NCI-H1436 treated with DMSO at 0.1 percent for 48 hours (cell line): ENCODE measurements at places on chromosomes 1 and 21.

- DNase-seq: no peak
Measured at GRCh38 chr1:76198452-76198851, 123.9 kb downstream of the ST6GALNAC3 start.

DNA sequence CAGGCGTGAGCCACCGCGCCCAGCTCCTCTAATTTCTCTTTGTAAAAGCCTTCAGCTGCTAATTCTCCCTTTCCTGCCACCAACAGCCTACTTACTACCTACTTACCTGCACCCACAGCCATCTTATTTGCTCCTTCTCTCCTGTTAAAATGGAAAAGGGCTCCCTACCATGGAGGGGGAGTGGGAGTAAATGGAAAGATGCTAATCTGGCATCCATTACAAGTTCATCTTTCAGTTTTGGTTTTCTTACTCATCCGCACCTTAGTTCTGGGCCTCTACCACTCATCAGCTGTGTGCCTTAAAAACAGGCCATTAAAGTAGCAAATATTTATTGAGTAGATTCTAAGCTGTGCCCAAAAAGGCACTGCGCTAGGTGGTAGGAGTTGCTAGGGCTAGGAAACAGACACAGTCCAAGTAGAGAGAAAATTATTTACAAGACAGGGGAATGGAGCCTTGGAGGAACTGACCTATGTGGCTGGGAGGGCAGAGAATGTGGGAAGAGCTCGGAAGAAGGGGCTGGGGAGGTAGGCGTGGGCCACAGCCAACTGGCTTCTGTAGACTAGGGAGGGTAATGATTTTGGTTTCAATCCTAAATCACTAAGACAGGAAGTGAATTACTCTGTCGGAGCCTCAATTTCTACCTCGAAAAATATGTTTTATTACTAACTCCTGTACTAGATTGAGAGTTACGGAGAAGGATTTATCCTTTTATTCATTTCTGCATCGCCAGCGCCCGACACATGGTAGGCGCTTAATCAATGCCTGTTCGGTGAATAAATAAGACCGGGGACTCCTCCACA lies 685 bp upstream of the DDI2 start:
- no peak for DNase-seq

DNA sequence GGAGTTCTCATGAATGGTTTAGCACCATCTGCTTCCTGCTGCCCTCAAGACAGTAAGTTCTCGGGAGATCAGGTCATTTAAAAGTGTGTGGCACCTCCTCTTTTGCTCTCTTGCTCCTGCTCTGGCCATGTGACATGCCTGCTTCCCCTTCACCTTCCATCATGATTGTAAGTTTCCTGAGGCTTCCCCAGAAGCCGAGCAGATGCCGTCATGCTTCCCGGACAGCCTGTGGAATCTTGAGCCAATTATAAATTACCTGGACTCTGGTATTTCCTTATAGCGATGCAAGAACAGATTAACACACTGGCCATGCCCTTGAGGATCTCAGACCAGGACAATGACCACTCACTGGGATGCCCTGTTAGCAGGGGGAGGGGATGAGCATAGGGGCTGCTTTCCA lies 212.3 kb downstream of the MATN1 start:
- DNase-seq: no peak

DNA sequence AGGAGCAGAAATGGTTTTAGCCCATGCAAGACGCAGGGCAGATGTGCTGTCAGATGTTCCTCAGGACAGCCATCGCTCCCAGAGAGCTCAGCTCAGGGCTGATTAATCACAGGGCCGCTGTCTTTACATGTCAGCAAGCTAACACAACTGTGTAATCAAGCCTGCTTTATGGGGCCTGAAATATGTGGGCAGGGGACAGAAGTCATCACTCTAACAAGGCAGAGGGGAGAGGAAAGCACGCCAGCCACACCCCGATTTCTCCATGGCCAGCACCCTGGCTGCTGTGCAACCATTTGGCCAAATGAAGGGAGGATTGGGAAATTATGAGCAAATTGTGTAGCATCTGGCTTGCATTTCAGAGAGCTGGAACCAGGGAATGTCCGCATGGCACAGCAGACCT lies 368.8 kb downstream of the NPHP4 start:
- DNase-seq: no peak

DNA sequence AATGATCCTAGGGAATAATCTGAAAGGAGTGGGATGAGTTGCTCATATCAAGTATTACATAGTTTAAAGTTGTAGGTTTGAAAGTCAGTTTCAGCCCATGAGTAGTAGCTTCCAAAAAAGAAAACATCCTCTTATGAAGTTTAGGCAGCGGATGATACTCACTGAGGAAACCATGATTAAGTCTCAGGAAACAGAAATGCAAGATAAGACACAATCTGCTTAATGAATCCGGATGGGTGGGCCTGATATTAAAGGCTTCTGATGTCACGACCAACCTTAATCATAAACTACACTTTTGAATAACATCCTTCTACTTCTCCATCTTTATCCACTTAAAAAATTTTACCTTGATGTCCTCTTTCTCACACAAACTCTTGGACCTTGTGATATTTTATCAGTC lies 61.8 kb downstream of the S1PR1 start:
- DNase-seq: no peak

- DNase-seq: no peak
Measured at GRCh38 chr1:12438349-12438924, 179.6 kb downstream of the DHRS3 start.

GRCh38 chr1:210260096-210260495 lies 27.5 kb downstream of the SERTAD4 start:
- DNase-seq: no peak

DNA sequence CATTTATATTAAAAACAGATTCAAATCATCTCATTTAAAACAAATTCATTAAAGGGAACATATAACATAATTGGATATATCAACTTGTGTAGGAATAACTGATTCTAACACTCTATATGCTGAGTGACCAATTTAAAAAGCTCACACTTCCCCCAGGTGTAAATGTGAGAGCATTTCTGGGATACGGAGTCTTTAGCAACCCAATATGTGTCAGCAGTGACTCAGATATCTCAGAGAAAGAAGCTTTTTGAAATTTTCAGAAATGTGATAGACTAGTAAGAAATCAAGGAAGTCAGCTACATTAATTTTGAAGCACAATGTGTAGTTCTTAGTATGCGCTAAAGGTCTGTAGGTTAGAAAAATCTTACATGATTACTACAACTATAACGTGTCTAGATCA lies 87.9 kb upstream of the SERTAD4 start:
- no peak for DNase-seq

- no peak for DNase-seq
Measured at GRCh38 chr1:215081661-215082531, 641 bp upstream of the KCNK2 start.

- DNase-seq: no peak
Measured at GRCh38 chr1:46569884-46570725, 18.7 kb upstream of the KNCN start.

DNA sequence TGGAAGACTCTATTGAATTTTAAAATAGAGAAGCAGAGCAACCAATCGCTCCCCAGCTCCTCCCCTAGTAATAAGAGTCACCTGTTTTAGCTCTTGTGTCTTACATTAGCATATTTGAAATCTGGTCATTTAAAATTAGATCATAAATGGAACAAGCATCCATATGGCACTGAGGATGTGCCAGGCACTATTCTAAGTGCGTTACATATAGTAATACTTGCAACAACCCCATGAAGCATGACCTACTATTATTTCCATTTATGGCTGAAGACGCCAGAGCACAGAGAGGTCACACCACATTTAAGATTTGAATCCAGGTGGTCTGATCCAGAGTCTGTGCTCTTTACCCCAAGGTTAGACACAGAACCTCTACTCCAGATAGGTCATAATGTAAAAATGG lies 82.0 kb upstream of the HIVEP3 start:
- DNase-seq: no peak

DNA sequence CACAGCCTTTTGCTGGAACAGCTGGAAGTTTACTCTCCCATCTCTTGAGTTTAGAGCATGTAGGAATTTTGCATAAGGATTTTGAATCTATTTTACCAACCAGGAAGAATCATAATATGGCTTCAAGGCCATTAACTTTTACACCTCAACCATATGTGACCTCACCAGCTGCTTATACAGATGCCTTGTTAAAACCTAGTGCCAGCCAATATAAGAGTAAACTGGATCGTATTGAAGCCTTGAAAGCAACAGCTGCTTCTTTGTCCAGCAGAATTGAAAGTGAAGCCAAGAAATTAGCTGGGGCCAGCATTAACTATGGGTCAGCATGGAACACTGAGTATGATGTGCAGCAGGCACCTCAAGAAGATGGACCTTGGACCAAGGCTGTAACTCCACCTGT lies 65.4 kb downstream of the CEP350 start:
- DNase-seq: no peak

DNA sequence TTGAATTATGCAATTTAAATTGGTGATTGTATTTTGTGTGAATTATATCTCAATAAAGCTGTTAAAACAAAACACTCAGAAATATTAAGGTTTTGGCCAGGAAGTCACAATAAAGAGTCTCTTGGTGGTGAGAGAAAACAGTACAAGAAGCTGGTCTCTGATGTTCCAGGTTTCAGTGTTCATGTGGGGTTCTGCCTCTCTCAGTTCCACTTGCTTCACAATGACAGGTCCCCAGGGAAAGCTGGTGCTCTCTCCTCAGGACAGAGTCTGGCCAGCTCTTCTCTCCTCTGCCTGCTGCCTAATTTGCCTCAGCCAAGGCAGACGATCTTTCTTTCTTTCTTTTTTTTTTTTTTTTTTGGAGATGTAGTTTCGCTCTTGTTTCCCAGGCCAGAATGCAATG lies 342.9 kb upstream of the PLXNA2 start:
- no peak for DNase-seq

GRCh38 chr1:177174921-177175634 lies 4.3 kb downstream of the BRINP2 start:
- DNase-seq: no peak

DNA sequence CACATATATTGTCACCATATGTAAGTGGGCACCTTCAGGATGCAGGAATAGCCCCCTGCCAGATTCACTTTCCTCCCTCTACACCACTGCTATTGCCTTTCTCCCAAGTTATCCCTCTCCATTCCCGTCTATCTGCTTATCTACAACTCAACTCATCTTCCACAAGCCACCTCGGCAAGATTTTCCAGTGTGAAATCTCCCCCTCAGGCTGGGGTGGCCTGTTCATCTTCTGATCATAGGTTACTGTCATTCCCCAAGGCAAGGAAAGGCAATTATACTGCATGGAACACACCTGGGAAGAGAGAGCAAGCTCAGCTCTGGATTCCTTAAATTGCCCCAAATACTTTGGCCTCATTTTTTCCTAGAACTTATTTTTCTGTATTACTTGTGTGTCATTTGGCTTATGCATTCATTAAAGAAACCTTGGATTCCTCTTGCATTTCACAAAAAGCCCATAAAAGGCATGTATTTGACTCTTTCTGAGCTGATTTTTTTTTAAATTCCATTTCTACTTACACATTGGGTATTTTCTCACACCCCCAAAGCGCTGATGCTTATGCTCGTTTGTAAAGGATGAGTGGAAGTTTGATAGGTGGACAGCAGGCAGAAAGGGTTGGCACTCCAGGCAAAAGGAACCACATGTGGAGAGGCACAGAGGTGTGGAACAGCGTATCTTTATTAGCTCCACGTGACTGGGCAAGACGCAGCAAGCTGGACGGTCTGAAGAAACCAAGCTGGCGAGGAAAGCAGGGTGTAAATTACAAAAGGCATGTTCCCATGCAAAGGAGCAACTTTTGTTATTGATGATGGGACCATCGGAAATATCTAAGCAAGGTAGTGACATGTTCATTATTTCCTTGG lies 169.7 kb upstream of the RAB4A start:
- DNase-seq: no peak

DNA sequence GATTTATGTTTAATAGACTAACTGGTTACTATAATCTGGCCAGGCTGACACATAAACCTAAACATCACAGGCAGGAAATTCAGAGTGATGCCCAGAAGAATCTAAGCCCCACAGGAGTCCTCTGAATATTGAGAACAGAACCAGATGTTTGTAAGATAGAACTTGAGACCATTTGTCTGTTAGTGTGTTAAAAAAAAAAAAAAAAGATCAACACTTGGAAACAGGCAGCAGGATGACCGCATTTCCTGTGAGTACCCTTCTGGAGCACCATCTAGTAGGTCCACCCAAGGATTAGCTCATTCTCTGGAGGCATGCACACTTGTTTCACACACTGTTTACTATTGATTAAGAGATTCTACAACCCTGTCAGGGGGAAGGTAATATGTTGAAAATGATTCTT lies 111.4 kb upstream of the VANGL1 start:
- no peak for DNase-seq

- no peak for DNase-seq
Measured at GRCh38 chr21:17537299-17537698, 24.5 kb downstream of the CXADR start.

DNA sequence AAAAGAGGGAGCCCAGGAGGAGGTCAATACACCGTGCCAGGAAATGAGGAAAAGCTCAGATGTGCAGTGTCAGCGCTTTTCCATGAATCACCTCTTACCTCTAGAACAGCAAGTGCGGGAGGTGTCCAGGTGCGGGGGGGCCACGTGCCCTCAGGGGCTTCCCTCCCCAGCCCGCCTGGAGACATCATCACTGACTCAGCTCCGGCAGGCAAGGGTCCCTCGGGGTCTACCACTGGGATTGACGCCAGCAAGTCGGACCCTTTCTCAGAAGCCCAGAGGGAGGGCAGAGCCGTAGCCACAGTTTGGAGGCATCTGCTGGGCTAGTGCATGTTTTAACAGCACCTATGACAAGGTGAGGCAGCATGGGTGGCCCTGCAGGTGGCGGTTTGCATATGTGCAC lies 67.4 kb upstream of the TRAPPC10 start:
- no peak for DNase-seq

GRCh38 chr1:245172026-245172425 lies 17.2 kb downstream of the KIF26B start:
- DNase-seq: no peak

- no peak for DNase-seq
Measured at GRCh38 chr1:107625405-107626029, 339.5 kb downstream of the VAV3 start.

GRCh38 chr1:179226738-179227137 lies 2.7 kb downstream of the ABL2 start:
- DNase-seq: no peak

DNA sequence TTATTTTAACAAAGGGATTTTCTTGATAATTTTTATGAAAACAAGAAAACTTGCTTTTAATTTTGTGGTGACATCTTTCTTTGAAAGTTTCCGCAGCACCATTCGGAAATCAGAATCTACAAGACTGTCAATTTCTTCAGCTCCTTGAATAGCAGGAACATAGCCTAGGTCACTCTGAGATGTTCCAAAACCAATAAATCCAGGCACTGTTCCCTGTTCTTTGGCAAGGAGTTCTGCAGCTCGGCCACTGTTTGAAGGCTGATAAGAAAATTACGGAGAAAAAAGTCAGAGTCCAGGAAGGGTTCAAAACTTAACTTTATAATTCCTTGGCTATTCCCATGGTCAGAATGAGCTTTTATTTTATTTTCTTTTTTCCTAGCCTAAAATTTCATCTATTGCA lies 6.0 kb downstream of the LTN1 start:
- DNase-seq: no peak

- DNase-seq: no peak
Measured at GRCh38 chr1:53359225-53359933, 31.5 kb upstream of the LRP8 start.

- no peak for DNase-seq
Measured at GRCh38 chr1:158285756-158286241, 3.9 kb upstream of the CD1C start.

GRCh38 chr1:161217831-161218230 lies 2.7 kb downstream of the FCER1G start:
- DNase-seq: no peak

- no peak for DNase-seq
Measured at GRCh38 chr1:187689129-187689528, 860.4 kb downstream of the PLA2G4A start.

- no peak for DNase-seq
Measured at GRCh38 chr1:228697207-228698016, 37.9 kb upstream of the RHOU start.

GRCh38 chr1:31595836-31596736 lies 19.8 kb downstream of the TINAGL1 start:
- no peak for DNase-seq
